ENCODE measurements at places on chromosomes 7 and 10.
A peak's percentile ranks its signal among the peaks of the same experiment; 100 is the strongest.

GRCh38 chr7:42099066-42099465, 137.9 kb downstream of the GLI3 start:
- DNase-seq = no peak

GRCh38 chr7:99270702-99271101, 1.9 kb upstream of the MYH16 start:
- DNase-seq = no peak

DNA sequence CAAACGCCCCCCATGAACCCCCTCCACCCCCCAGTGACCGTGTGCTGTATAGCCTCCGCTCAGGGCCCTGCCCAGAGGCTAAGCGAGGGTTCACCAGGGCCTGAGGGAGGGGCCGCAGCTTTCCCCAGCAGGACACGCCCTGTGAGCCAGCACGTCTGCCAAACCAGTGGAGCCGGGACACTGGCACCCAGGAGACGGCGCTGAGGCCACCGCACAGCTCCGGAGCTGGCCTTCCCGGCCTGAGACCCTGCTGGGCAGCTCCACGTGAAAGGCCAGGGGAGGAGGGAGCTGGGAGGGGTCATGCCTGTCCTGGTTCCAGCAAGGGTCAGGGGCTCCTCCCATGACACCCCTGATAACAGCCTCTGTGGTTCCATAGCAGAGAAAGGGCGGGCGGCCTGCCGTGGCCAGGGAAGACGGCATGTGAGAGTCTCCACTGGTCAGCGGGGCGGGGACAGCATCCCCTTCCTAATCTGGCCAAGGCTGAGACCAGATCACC, 278.3 kb downstream of the ELFN1 start:
- no peak for DNase-seq

- DNase-seq = no peak
These were observed 54.8 kb upstream of the CALD1 start for GRCh38 chr7:134724606-134725005.

- DNase-seq = peak; percentile 31
These were observed 128.4 kb downstream of the ABCA13 start for GRCh38 chr7:48299580-48300169.

- no peak for DNase-seq
These were observed 83.1 kb upstream of the MPP7 start for GRCh38 chr10:28385748-28386502.

DNA sequence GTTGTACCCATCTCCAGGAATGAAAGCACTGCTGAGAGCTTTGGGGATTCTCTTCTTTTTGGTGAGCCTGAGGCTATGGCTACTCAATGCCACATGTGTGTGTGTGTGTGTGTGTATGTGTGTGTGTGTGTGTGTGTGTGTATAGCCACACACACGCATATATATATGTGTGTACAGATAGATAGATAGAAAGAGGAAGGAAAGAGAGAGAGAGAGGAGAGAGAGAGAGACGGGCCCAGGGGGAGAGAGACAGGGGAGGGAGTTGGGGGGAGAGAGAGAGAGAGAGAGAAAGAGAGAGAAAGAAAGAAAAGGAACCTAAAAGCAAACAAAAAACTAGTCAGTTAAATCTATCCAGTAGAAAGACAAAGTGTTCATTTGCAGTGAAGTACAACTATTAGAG, 8.3 kb downstream of the SLC13A4 start:
- DNase-seq = no peak

DNA sequence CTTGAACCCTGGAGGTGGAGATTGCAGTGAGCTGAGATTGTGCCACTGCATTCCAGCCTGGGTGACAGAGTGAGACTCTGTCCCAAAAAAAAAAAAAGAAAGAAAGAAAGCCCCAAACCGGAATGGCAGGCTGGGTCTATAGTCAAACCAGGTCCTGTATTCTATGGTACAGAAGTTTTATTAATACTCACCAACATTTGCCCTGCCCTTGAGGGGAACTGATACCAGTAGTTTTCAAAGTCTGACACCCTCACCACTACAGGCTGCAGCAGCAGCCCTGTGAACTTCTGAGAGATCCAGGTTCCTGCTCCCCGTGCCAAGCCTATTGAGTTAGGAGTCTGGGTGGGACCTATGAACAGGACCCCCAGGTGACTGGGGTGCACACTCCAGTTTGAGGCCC, 80.6 kb downstream of the RGS10 start:
- DNase-seq = no peak

- no peak for DNase-seq
These were observed 26.3 kb downstream of the ZCWPW1 start for GRCh38 chr7:100402241-100402640.

GRCh38 chr7:129689995-129690581, 78.6 kb downstream of the NRF1 start:
- no peak for DNase-seq

- no peak for DNase-seq
These were observed 3.5 kb upstream of the MGAM start for GRCh38 chr7:141992156-141992555.

- no peak for DNase-seq
These were observed 185.4 kb downstream of the KMT2E start for GRCh38 chr7:105199386-105199785.

DNA sequence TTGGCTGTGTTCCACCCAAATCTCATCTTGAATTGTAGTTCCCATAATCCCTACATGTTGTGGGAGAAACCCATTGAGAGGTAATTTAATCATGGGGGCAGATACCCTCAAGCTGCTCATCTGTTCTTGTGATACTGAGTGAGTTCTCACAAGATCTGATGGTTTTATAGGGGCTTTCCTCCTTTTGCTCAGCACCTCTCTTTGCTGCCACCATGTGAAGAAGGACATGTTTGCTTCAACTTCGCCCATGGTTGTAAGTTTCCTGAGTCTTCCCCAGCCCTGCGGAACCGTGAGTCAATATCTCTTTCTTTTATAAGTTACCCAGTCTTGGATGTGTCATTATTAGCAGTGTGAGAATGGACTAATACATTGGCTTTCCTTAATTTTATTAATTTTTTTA, 527.8 kb downstream of the MDFIC start:
- no peak for DNase-seq

GRCh38 chr7:18843979-18844378, 273.5 kb downstream of the TWIST1 start:
- DNase-seq = no peak

GRCh38 chr10:122492999-122493481, 31.7 kb downstream of the HTRA1 start:
- peak; percentile 38 for DNase-seq

GRCh38 chr10:21173802-21174714, 276.9 kb upstream of the NEBL start:
- DNase-seq = no peak

DNA sequence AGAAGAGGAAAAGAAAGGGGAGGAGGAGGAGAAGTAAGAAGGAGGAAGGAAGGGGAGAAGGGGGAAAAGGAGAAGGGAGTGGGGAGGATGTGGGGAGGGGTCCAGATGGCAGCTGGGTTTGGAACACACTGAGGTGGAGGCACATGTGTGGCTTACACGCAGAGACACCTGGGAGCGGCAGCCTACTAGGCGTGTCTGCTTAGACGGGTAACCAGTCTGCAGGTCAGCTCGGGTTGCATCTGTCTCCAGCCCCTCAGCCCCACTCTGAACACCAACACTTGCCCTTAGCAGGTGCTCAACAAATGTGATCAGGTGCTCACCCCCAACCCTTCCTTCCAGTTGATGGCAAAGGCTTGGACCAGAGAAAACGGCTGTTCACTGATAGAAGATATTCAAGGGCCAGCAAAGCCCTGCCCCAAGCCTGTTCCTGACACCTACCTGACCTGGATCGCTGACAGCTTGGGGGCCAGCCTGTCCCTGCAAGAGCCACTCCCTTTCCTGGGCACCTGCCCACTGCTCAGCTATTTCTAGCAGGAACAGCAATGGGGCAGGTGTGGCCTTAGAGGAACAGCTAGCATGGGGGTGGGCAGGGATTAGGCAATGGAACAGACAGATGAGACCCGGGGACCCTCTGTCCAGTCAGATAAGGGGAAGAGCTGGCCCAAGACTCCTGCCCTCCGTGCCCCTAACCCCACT, 70.5 kb downstream of the SH3PXD2A start:
- DNase-seq = no peak

GRCh38 chr7:12625836-12626235, 55.3 kb downstream of the SCIN start:
- DNase-seq = no peak

- no peak for DNase-seq
These were observed 165.7 kb downstream of the C7orf25 start for GRCh38 chr7:42746214-42746613.

- DNase-seq = no peak
These were observed 212.8 kb downstream of the TRIL start for GRCh38 chr7:28745351-28745750.

DNA sequence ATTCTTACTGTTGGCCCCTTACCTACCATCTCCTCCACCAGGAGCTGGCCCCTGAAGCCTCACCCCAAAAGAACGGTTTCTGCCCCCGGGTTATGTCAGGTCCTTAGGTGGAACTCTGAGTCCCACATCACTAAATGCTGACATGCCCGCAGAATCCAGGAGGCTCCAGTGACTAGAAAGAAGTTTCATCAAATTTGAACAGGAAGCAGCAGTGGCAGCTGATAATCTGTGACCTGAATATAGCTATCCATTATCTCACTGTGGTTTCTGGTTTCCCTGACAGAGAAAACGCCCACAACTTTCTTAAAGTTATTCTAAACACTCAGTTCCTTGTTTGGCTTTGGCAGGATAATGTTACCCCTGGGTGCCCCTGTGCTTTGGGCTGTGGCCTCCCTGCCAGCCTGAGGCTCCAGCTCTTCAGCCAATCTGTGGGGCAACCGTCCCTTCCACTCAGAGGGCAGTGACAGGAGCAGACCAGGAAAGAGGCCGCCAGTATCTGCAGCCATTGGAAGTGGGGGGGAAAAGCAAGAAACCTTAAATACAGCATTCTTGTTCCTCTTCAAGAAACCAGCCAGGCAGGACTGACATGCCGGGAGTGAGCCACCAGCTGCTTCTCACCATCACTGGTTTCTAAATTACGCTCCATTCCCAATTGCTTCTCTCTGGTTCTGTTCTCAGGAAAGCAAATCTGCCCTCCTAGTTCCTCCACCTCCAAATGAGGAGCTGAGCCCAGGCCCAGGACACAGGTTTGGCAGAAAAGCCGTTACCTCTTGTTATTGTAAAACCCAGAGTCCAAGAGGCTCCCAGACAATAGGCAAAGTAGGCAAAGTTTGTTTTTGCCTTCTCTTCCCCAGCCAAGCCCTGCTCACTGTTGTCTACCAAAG, 41.2 kb upstream of the VCL start:
- DNase-seq = no peak

DNA sequence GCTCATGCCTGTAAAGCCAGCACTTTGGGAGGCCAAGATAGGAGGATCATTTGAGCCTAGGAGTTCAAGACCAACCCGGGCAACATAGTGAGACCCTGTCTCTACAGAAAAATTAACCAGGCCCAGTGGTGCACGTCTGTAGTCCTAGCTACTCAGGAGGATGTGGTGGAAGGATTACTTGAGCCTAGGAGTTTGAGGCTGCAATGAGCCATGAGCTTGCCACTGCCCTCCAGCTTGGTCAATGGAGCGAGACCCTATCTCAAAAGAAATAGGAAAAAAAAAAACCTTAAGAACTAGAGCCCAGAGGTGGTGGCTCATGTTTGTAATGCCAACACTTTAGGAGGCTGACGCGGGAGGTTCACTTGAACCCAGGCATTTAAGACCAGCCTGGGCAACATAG, 2.2 kb downstream of the STRA8 start:
- DNase-seq = no peak

DNA sequence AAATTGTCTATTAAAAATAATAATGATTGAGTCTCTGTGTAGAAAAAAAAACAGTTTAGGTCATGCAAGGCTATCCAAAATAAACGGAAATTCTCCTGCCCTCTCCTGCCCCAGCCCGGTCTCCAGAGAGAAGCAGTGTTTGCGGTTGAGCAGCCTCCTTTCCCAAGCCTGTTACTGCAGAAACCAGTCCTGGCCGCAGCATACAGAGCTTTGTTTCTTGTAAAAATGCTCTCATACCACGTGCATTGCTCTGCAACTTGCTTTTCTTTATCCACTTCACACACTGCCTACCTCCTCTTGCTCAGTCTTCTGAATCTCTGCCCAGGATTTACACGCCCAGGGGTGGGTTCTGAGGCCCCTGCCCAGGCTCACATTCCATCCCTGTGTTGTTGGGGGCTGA, 34.4 kb upstream of the CUL1 start:
- no peak for DNase-seq

DNA sequence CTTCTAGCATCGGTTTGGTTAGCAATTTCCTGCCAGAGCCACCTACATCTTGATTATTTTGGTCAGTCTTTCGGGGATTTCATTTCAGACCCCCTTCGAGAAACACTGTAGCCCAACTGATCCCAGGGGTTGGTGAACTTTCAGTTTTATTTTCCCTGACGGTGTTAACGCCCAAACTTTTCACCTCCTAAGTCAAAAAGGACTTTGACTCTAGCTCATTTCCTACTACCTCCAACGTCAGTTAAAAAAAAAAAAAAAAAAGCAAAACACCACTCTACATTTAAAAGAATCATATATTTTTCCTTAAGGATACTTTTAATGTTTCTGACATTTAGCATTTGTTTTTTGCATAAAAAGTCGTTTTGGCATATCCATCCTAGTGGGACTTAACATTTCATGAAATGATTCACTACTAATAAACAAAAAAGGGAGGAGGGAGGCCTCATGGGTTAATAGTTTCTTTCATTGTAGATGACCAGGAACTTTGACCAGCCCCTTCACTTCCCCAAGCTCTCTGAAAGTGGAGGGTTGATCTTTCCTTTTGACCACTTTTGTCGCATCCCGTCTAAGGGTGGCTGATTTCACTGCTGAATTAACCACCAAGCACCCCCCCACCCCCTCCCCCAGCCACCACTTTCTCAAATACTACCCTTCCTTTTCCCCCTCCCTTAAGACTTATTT, 764 bp upstream of the TCF7L2 start:
- no peak for DNase-seq

GRCh38 chr7:127911968-127912511, 119.2 kb downstream of the LRRC4 start:
- DNase-seq = no peak

DNA sequence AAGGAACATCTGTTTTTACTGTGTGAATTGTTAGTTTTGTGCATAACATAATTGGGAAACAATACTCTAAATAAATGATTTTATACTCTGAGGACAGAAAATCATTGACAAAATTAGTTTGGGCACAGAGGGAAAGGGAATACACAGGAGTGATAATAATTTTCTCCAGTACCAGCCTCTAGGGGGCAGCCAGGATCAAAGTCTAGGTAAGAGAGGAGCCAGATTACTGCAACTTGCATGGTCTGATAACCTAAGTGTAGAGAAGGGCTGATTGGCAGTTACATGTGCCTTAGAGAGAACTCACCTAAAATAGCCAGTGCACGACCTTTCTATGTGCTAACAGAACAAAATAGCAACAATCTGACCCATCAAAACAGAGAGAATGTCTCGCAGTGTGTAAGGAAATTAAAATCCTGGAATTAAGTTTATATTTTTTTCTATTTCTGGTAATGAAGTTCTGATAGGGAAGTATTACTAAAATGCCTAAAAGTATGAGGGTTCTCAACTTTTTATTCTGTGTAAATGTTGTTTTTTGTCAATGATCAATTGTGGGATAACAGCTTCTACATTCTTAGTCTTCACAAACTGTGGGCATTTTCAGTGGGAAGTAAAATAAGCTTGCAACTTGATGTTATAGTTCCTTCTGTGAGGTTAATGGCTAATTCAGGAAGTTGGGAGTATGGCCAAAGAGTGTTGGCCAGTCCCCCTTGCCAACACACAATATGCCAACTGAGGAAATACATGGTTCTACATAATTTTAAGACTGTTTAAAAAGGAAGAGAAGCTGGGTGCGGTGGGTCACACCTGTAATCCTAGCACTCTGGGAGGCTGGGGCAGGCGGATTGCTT, 66.4 kb downstream of the EXOC6 start:
- DNase-seq = no peak

- DNase-seq = no peak
These were observed 16.2 kb upstream of the BLNK start for GRCh38 chr10:96287392-96288105.
